CD4-positive, alpha-beta T cell treated with Interferon gamma for 1 hour (primary cell): ENCODE measurements at places on chromosomes 1 and 21.

DNA sequence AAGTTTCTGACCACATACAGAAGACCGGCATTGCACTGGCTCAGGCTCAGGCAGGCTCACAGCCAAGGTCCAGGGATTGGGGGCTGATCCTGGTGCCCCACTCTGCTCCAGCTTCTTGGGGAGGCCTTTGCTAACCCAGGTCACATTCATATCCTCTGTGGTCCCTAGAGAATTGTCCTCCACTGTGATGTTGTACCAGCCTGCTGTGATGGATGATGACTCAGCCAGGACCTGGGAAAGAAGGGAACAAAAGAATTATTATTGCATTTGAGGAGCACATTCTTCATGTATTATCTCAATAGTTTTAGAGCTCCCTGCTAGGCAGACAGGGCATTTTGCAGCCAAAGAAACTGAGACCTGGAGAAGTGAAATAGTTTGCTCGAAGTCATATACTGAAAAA lies 114.3 kb upstream of the ETV3 start:
- DNase-seq, result no peak

- DNase-seq, result no peak
These were observed 41.0 kb upstream of the IGSF21 start for GRCh38 chr1:18066576-18066975.

- no peak for DNase-seq
These were observed 303.8 kb upstream of the LRRC7 start for GRCh38 chr1:69263921-69264391.

DNA sequence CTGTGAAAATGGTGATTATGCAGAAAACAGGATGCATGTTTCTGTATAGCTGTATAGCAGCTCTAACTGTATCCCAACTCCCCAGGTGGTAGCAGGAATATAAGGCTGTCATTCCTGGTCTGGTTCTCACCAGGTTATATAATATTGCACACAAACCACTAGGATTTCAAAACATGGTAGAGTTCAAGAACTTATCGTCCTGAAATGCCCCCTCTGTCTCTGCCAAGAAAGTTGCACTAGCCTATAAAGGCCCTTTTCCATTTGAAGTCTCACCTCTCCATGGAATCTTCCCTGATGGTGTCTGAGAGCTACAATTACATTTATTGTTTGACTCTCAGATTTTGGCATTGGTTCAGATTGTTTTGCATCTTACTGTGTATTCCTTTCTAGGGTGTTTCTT lies 184.9 kb upstream of the FAM78B start:
- DNase-seq, result no peak

GRCh38 chr1:176809292-176809691 lies 346.3 kb downstream of the PAPPA2 start:
- no peak for DNase-seq

- no peak for DNase-seq
These were observed 1.6 kb downstream of the C1orf21 start for GRCh38 chr1:184388319-184388889.

GRCh38 chr1:89974696-89975470 lies 20.0 kb upstream of the ZNF326 start:
- no peak for DNase-seq

GRCh38 chr1:28718586-28719331 lies 18.0 kb upstream of the YTHDF2 start:
- DNase-seq, result no peak

- no peak for DNase-seq
These were observed 815.1 kb downstream of the NCAM2 start for GRCh38 chr21:21813289-21813688.

DNA sequence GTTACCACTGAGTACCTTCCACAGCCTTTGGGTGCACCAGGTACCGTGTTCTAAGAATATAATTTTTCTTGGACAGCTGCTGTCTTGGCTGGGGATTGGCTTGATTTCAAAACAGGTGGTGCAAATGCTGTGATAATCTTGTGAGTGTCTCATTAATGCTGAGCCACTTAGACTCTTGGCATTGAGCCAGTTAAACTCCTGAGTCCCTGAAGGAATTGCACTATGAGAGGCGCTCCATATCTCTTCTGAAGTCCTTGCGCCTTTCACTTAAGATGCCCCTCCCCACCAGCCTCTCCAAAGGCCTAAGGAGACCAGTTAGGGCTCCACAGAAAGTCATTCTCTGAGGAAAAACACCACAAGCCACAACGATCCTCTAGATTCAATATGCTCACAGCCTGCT lies 51.0 kb downstream of the BACH1 start:
- DNase-seq, result no peak

DNA sequence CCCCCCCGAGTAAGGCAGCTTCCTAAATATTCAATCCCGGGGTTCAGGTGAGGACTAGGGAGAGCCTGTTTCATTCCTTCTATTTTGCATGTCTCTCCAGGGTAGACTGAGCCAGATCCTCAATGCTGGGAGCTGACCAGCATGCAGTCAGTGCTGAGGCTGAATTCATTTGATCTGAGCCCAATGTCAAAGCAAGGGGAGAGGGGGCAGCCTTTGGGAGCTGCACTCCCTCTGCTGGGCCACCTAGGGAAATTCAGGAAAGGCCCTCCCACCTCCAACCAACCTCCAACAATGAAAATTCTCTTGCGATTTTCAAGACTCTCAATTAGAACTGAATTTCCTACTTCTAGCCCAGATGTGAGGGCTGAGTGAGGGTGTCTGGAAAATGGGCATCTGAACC lies 371.2 kb downstream of the NPHP4 start:
- DNase-seq, result no peak

DNA sequence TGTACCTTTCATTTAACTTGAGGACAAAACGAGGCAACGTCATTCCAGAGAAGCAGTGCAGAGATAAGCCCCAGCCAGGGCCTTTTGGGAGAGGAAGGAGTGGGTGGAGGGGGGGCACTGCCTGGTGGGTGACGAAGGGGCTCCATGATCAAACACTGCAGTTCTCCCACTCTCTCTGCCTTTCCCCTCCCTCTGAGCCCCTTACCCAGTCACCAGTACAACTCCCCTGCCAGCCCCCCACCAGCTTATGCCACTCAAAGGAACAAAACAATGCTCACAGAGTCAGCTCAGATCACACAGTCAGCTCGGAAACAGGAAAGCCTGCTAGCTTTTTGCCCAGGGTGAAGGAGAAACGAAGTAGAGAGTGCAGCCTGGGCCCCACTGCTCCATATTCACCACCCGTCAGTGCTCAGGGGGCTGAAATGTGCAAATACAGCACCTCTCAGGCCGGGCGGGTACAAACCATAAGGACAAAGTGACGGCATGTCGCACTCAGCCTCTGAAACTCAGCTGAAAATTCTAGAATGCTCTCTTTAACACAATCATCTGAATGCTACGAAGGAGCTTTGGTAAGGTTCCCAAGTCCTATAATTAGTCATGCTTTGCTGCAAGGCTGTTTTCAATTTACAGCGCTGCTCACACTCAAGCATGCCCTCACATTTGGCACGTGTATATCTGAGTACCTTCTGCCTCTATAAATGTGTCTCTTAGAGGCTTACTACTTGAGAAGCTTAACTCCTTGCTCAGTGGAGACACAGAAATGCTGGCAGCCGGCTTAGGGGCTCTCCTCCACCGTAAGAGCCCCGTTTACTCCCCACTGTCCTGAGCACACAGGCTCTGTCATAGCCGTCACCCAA lies 65.8 kb upstream of the RAB4A start:
- no peak for DNase-seq

GRCh38 chr1:111878649-111879048 lies 110.8 kb downstream of the KCND3 start:
- peak; percentile 16 for DNase-seq

DNA sequence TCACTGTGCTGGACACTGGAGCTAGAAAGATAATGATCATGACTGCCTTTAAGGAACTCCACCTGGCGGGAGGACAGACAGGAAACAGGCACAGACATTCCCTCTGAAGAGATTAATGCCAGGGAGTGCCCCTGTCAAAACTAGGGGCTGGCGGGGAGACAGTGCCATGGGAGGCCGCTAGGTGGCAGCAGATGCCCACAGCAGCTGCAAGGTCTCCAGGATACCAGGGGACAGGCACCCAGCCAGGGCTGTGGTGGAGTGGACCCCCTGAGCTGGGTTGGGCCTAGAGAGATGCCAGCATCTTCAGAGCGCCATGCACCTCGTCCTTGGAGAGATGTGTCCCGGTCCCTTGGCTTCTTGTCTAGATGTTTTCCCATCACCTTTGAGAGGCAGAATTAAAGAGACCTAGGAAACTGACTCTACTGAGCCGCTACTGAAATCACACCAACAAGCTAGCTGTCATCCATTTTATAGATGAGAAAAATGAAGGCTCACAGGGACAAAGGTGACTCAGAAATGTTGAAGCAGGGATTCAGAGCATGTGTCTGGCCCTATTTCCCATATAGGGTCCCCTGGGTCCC lies 3.6 kb downstream of the REN start:
- peak; percentile 70 for DNase-seq

- DNase-seq, result no peak
These were observed 7.7 kb downstream of the SLFNL1 start for GRCh38 chr1:41013796-41014195.

DNA sequence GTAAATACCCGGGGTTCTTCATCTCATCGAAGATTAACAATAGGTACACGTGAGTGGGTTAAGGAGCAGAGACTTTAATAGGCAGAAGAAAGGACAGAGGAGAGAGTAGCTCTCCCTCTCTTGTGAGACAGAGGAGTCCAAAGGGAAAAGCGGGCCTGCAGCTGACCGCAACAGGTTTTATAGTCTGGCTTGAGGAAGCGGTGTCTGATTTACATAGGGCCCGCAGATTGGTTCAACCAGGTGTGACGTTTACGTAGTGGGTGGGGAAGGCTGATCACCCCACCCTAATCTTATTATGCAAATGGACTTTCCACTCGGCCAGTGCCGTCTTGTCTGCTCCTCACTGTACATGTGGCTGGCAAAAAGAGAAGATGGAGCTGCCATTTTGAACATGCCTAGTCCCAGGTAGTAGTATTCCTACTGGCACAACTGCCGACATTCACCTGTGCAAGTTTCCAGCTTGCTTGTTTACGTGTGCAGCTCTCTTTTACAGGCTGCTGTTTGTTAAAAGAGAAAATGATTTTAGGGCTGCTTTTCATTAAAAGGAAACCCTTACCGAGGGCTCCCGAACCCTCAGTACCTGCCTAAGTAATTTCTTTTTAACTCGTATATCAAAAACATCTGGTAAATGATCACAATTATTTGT lies 10.6 kb downstream of the CDC14A start:
- DNase-seq, result peak; percentile 11

- no peak for DNase-seq
These were observed 151.6 kb upstream of the UBE2U start for GRCh38 chr1:64051796-64052195.

GRCh38 chr1:247084771-247085170 lies 6.2 kb upstream of the ZNF670 start:
- DNase-seq, result no peak

GRCh38 chr1:53369761-53370160 lies 41.9 kb upstream of the LRP8 start:
- DNase-seq, result no peak

DNA sequence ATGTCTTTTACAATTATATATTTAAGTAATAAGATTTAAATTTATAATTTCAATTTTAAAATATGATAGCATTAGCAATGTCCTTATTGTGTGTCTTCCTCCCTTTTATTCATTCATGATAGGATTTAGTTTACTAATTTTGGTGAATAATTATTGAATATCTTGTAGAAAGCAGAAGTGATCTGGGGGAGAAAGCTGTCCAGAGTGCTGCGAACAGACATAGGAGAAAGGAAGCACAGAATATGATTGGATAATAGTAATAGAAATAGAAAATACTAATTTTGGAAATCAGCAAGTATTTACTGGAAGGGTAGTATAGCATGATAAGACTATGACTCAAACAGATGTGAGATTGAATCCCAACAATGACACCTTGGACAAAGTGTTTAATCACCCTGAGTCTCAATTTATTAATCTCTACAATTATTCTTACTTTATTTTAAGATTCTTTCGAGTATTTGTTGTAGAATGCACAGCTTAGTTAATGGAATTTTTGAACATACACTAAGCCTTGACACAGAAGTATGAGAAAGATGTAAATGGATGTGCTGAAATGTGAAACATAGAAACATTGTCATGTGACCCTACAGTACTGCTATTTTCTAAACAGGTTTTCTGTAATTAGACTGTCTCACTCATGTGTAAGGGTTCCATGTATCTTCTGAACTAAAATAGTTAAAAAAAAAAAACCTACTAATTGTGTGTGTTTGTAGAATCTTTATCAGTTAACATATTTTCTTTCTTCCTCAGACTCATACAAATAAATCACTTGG lies 7.9 kb downstream of the SH3GLB1 start:
- no peak for DNase-seq

GRCh38 chr1:156407344-156407743 lies 38.3 kb downstream of the RHBG start:
- DNase-seq, result no peak

- DNase-seq, result no peak
These were observed 5.3 kb upstream of the ERG start for GRCh38 chr21:38503583-38503982.
